ENCODE measurements at places on chromosomes 16 and 17.

- DNase-seq: no peak
These were observed 8.7 kb downstream of the SMURF2 start for GRCh38 chr17:64653325-64653984.

DNA sequence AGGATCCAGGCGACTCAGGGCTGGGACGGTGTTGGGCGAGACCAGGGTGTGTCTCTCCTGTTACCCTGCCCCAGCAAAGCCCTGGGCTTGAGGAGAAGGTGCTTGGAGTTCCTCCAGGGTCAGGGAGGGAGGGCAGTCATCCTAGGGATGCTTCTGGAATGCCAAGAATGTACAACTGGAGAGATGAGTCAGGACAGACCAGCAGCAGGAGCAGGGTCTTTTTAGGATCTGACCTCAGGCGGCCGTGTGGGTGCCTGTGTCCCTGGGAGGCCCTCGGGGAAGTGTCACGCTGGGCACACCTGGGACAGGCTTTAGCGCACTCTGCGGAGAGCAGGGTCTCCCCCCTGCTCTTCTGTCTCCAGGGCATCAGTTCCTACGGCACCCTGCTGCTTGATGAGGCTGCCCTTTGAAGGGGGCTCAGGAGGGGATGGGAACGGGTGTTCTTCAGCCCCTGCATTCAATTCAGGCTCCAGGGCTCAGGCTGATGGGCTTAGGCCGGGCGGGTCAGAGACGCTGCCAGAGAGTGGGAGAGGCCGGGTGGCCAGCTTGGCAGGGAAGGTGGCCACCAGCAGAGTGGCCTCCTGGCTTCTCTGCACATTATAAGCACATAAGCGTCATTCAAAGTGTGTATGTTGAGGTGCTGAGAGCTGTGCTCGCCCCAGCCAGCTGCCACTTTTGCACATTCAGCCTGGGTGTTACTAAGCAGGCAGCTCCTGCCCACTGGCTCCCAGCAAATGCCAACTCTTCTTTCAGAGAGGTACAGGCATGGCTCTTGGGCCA lies 8.4 kb upstream of the MTSS2 start:
- no peak for DNase-seq

- no peak for DNase-seq
These were observed 5.3 kb upstream of the ZNF689 start for GRCh38 chr16:30615358-30616091.

DNA sequence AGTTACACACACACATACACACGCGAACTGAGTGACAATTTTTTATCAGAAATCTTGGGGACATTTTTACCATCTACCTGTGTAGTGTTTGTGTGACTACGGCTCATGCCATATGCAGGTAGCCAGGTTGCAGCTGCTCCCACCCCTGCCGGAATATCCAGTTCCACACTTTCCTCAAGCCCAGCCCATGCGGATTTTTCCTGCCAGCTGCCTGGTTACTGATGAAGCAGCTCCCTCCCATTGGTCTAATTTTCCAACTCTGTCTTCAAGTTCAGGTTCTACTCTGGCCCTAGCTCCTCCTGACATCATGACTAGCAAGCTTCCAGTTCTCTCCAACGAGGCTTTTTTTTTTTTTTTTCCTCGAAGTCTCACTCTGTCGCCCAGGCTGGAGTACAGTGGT lies 4.8 kb downstream of the GSG1L2 start:
- no peak for DNase-seq

GRCh38 chr17:10705727-10706126 lies 8.3 kb downstream of the ADPRM start:
- no peak for DNase-seq

- DNase-seq: no peak
These were observed 30.9 kb downstream of the TMEM204 start for GRCh38 chr16:1564325-1564724.

DNA sequence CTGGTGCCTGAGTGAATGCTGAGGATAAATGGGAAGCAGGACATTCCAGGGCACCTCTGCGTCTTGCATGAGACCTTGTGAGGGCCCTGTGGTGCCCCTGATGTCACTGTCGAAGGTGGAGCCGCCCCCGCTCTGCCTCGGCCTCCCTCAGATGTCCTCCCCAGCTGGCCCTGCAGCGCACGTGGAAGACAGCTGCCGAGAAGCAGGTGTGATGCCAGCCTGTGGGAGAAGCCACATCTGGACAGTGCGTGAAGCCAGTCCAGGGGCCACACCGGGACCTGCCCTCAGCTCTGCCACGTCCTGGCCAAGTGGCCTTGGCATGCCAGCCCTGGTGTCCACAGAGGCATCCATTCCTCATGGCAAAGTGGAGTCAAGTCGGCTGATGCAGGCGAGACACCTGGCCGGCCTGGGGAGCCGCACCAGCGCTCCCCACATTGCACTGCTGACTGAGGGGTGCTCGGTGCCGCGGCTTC lies 21.6 kb upstream of the METRNL start:
- DNase-seq: no peak

- DNase-seq: no peak
These were observed 162.9 kb downstream of the SEC14L1 start for GRCh38 chr17:77303620-77304019.

GRCh38 chr16:30609002-30609925 lies 925 bp downstream of the ZNF689 start:
- DNase-seq: no peak

DNA sequence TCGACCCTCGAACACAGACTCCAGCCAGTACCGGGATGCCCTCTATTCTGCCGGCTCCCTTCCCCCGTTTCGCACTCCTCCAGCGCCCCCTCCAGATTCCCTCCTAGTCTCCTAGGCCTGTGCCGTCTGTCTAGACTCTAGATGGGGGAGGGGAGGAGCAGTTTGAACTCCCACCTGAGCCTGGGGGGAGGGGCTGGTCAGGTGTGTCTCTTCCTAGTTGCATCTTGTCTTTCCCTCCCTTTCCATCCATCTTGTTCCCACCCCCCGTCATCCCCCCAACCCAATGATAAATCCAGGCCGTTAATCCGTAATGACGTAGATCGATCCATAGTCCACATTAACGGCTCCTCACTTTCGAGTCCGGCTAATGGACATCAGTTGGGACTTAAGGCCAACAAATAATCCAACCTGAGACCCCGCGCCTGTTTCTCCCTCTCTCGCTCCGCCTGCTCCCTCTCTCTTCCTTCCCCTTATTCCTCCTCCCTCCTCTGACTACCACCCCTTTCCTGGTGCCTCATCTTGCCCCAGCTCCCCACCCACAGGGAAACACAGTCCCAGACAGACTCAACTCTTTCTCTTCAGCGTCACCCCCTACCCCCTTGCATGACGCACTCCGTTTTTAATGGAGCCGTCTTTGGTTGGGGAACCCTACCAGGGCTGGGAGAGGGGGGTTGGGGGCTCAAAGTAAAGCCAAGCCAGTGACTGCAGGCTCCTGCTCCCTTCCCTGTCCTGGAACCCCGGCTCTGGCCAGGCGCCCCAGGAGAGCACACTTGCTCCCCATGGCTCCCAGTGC lies 3.4 kb upstream of the HOXB5 start:
- DNase-seq: no peak

DNA sequence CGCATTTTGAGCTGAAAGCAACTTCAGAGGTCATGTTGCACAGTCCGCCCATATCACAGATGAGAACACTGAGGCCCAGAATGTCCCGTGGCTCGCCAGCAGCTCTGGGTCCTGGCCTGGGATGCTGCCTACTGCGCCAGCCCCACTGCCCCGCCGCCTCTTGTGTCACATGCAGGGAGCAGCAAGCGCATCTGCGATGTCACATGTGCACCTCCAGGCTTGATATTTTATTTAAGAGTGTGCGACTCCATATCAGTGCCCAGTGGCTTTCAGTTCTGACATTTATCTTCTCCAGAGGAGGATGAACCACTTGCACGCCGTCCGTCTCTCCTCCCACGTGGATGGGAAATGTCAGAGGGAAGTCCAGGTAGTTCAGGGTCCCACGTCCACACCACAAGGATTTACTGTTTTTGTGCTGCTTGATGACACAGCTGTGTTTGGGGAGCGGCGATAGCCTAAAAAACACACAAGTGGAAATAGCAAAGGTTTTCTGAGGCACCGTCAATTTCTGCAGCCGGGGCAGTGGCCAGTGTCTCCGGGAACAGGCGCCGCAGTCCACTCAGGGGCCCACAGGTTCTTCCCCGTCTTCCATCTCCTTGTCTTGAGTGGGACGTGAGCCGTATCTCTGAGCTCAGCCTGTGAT lies 7.0 kb upstream of the RBFOX3 start:
- no peak for DNase-seq

DNA sequence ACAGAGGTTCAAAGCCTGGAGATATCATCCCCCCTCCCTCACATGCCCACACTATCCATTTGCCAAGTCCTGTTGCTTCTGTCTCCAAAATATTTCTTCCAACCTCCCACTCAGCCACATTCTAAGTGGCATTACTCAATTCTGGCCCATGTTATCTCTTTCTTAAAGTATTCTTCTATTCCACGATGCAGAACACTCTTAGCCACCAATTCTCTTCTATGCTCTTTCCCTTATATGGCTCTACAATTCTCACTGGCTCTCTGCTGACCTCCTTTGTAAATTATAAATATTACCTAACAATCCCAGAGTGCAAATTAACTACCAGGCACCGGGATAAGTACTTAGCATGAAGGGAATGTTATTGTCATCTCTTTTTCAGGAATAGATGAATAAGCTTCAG lies 82.4 kb downstream of the KCNJ2 start:
- DNase-seq: no peak

DNA sequence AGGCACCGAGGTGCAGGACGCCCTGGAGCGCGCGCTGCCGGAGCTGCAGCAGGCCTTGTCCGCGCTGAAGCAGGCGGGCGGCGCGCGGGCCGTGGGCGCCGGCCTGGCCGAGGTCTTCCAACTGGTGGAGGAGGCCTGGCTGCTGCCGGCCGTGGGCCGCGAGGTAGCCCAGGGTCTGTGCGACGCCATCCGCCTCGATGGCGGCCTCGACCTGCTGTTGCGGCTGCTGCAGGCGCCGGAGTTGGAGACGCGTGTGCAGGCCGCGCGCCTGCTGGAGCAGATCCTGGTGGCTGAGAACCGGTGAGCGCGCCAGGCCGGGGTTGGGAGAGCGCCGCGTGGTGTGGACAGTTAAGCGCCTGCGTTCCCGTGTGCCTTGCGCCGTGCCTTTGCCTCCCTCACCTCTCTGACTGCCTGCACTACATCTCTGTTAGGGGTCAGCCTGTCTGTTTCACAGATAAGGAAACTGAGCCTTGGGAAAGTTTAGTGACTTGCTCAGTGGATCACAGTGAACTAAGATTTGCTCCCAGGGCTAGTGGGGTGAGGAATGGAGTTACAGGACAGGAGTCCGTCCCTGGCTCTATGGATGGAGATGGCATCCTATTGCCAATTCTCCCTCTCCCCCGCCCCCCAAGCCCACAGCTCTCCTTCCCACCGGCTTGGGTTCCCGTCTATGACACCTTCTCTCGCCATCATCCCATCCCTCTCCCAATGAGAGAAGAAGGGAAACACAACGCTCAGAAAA lies 880 bp downstream of the SARM1 start:
- no peak for DNase-seq

DNA sequence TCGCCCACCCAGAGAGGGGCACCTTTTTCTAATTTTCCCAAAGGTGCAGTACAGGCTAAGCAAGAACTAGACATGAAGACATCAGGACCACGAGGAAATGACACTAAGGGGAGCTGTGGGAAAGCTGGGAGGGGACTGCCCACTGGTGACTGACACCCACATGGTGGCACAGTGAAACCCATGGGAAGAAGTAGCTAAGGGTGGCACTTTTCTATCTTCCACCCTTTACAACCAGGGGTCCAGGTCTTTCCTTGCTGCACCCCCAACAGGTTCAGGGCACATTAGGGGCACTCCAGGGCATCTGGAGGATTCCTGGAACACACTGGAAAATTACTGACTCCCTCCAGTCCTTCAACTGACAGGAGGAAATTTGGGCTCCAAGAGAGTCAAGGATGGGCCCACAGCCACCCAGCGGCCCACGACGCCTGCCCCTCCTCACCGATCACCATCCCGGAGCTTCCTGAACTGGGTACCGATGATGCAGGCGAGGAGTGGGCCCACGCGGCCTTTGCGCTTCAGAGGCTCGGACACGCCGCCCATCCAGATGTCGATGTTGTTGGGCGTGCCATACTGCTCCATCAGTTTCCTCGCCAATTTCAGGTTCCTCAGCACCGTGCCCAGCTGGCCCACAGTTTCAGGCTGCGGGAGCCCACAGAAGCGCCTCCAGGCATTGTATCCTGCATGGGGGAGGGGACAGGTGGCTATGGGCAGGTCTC lies 9.4 kb downstream of the MPO start:
- no peak for DNase-seq

GRCh38 chr17:33021731-33022408 lies 30.2 kb downstream of the SPACA3 start:
- DNase-seq: no peak

GRCh38 chr17:57572062-57572461 lies 173.0 kb downstream of the CCDC182 start:
- no peak for DNase-seq

Data from CMK (cell line).